ENCODE measurements at places on chromosomes 7 and 10. TPM values are rescaled to one million over a fixed set of nuclear protein-coding genes. Genes with fewer than 3 reads are reported as not detected.

PLAC9 gene
- total RNA-seq, result 2.3 TPM

SYT15 gene
- 0.10 TPM for total RNA-seq

POU6F2 gene
- not detected for total RNA-seq

SPDYE8 gene
- not detected for total RNA-seq

HOXA11 gene
- 2.9 TPM for total RNA-seq

TYSND1 gene
- 8.5 TPM for total RNA-seq

NXPH1 gene
- total RNA-seq, result not detected

INHBA gene
- total RNA-seq, result 21.2 TPM

FBXL13 gene
- total RNA-seq, result 0.98 TPM

ADAM8 gene
- total RNA-seq, result 0.57 TPM

MKRN1 gene
- 41.5 TPM for total RNA-seq

PAOX gene
- 5.9 TPM for total RNA-seq

SPDYE16 gene
- not detected for total RNA-seq

BAZ1B gene
- total RNA-seq, result 45.7 TPM

GIMAP8 gene
- 49.6 TPM for total RNA-seq

GRM3 gene
- total RNA-seq, result not detected

FBH1 gene
- total RNA-seq, result 106 TPM
